ENCODE measurements at places on chromosomes 13 and 19.
A peak's percentile ranks its signal among the peaks of the same experiment; 100 is the strongest.

DNA sequence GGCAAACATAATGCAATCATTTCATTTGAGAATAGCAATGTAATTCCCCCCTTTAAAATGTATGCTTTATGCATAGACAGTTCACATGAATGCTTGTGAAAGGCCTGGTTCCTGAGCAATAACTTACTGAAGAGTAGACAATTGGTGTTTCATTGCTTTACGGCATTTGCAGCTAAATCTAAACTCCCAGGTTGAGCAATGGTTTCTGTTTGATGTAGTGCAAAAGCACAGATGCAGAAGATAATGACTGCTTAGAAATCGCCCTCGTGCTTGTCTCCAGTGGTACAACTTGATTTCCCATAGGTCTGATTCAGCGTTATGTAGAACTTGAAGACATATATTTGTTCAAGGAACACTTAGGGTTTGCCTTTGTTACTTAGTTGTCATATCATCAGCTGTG lies 1018.3 kb downstream of the DIAPH3 start:
- DNase-seq: no peak
- no peak overlapping the region for H3K4me3 ChIP-seq
- H3K27ac ChIP-seq: no peak overlapping the region
- no peaks in the 10 kb centered on the region for H3K27me3 ChIP-seq
- no peaks in the 10 kb centered on the region for H3K4me1 ChIP-seq

DNA sequence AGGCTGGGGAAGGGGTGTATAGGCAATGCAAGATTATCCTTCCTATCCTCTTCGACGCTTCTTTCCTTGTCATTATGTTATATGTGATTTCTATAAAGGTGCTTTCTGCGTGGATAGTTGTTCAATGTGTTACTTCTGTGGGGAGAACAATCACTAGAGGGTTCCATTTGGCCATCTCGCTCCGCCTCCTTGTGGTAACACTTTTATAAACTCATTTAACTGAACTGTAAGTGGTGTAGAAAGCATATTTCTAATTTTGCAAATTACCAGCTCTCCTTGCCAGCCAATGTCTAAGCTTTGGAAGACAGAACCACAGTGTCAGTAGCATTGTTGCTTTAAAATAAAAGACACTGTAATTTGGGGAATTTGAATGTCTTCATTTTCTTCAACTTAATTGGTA lies 1093.7 kb upstream of the MIR17HG start:
- H3K4me3 ChIP-seq: no peak overlapping the region
- no peak overlapping the region for H3K27ac ChIP-seq
- H3K36me3 ChIP-seq: no peaks in the 10 kb centered on the region
- H3K4me1 ChIP-seq: no peaks in the 10 kb centered on the region

GRCh38 chr19:2235381-2236063 lies 607 bp downstream of the PLEKHJ1 start:
- no peak for DNase-seq
- no peaks in the 10 kb centered on the region for H3K27me3 ChIP-seq
- peak overlapping the region; percentile 91 for H3K27ac ChIP-seq
- H3K4me3 ChIP-seq: peak overlapping the region; percentile 96
- H3K4me1 ChIP-seq: peaks cover 56% of the 10 kb centered on the region

DNA sequence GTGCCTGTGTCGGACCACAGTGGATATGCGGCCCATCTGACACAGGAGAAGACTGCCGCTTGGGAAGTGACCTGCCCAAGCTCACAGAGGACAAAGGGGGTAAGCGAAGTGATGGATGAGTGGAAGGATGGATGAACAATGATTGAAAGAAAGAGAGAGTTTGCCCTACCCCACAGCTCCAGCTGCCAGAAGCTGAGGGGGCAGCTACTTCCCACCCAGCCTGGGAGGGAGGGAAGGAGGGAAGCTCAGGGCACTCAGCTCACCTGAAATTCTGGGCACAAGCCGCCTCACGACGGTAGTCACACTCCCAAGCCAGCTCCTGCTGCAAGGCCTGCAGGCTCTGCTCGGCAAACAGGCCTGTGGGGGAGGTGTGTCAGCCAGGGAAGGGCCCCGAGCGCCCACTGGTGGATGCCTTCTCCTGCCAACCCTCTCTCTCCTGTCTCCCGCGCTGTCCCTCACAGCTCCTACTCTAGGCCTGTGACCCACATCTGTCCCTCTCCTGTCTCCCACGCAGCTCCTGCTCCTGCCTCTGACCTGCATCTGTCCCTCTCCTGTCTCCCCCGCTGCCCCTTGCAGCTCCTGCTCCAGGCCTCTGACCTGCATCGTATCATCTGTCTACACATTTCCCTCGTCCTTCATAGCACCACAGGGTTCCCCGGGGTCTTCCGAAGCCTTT lies 12.0 kb upstream of the NUMBL start:
- no peaks in the 10 kb centered on the region for H3K4me1 ChIP-seq
- no peak for DNase-seq
- peaks cover 26% of the 10 kb centered on the region for H3K36me3 ChIP-seq

DNA sequence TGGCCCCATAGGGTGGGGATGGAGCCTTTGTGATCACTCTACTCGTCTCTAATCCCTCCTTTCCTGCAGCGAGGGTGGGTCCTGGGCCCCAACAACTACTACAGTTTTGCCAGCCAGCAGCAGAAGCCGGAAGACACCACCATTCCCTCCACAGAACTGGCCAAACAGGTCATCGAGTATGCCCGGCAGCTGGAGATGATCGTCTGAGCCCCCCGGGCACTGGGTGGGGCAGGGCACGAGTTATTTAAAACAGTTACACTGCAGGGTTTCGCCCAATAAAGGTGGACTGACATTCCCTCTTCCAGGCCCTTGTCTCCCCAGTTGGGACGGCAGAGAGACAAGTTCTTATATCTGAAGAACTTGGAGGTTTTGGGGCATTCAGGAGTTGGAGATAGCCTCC lies 4.7 kb downstream of the GGN start:
- H3K36me3 ChIP-seq: peaks cover 65% of the 10 kb centered on the region
- H3K27me3 ChIP-seq: no peaks in the 10 kb centered on the region
- DNase-seq: no peak
- no peak overlapping the region for H3K4me3 ChIP-seq
- H3K4me1 ChIP-seq: peaks cover 12% of the 10 kb centered on the region

DNA sequence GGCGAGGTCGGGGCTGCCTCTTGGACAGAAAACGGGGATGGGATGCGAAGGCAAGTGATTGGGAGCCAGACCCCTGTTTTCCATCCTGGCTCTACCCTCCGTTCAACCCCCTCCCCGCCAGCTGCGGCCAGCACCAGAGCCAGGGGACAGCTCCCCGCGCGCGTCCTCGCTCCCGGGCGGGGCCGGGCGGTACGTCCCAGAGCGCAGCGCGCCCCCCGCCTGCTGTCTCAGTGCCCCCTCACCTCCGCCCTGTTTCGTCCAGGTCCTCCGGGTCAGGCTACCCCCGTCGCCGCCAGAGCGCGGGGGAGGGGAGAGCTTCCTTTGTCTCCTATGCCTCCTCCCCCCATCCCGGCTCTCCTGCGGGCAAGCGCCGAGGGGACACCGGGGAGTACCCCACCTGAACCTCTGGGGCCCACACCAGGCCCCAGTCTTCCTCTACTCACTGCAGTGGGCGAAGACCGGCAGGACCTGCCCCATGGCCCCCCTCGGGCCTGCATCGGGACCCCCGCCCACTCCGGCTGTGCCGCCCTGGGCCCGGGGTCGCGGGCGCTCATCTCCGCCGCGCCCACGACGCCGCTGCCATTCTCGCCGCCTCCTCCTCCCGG lies 396 bp downstream of the RTN2 start:
- DNase-seq: peak; percentile 47
- H3K4me1 ChIP-seq: peaks cover 34% of the 10 kb centered on the region
- peak overlapping the region; percentile 91 for H3K4me3 ChIP-seq
- H3K27me3 ChIP-seq: peaks cover 8% of the 10 kb centered on the region
- H3K27ac ChIP-seq: peak overlapping the region; percentile 90
- peaks cover 23% of the 10 kb centered on the region for H3K36me3 ChIP-seq

- peaks cover 5% of the 10 kb centered on the region for H3K4me1 ChIP-seq
- DNase-seq: no peak
- peak overlapping the region; percentile 36 for H3K4me3 ChIP-seq
- H3K27ac ChIP-seq: no peak overlapping the region
- peaks cover 86% of the 10 kb centered on the region for H3K27me3 ChIP-seq
Observed at GRCh38 chr19:53942001-53942786, 20.5 kb upstream of the CACNG8 start.

GRCh38 chr19:4800591-4801081 lies 9.1 kb downstream of the FEM1A start:
- no peaks in the 10 kb centered on the region for H3K27me3 ChIP-seq
- H3K4me1 ChIP-seq: peaks cover 13% of the 10 kb centered on the region
- no peak overlapping the region for H3K4me3 ChIP-seq
- H3K27ac ChIP-seq: no peak overlapping the region

DNA sequence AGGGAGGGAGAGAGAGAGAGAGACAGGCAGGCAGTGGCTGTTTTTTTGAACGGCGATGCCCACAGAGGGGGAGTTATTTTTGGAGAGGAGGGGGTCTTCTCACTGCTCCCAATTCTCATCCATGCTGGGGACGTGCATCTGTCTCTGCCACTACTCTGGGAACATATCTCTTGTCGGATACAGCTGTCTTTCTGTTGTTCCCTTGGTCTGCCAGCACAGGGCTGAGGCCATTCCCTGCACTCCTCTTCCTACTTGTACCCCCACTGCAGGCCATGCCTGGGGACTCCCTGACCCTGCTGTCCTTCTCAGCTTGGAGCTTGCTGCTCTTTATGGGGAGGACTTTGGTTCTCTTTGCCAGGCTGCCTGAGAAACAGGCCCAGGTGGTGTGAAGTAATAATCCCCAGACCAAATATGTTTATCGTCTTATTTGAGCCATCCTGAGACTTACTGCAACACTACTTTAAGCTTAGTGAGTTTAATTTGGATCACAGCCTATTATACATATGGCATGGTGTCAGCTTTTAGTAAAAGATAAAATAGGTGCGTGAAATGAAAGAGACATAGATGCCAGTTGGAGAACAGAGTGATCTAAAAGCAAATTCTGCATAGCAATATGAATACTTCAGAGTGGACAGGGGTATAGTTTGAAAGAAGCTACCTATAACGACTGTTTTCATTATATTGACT lies 19.1 kb downstream of the LRCH1 start:
- H3K27ac ChIP-seq: no peak overlapping the region
- no peak overlapping the region for H3K4me3 ChIP-seq
- peaks cover 2% of the 10 kb centered on the region for H3K36me3 ChIP-seq
- H3K4me1 ChIP-seq: peaks cover 28% of the 10 kb centered on the region
- H3K27me3 ChIP-seq: no peaks in the 10 kb centered on the region

DNA sequence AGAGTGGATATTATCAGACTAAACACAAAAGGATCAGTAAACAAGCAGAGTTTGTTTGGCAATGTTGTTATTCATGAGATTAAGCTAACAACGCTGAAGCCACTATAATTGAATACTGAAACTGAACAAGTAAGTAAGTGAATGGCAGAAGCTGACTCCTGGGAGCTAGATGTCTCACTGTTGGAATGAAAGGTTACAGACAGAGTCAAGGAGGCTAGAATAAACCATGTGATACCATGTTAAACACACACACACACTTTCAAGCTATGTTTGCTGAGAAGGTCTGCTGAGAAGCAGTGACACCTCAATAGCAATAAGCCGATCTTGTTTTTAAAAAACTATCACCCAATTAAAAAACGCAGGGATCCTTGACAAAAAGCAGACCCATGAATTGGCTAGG lies 1609.4 kb upstream of the MIR17HG start:
- DNase-seq: no peak
- H3K4me3 ChIP-seq: no peak overlapping the region
- H3K27ac ChIP-seq: no peak overlapping the region
- H3K4me1 ChIP-seq: no peaks in the 10 kb centered on the region
- H3K27me3 ChIP-seq: no peaks in the 10 kb centered on the region

DNA sequence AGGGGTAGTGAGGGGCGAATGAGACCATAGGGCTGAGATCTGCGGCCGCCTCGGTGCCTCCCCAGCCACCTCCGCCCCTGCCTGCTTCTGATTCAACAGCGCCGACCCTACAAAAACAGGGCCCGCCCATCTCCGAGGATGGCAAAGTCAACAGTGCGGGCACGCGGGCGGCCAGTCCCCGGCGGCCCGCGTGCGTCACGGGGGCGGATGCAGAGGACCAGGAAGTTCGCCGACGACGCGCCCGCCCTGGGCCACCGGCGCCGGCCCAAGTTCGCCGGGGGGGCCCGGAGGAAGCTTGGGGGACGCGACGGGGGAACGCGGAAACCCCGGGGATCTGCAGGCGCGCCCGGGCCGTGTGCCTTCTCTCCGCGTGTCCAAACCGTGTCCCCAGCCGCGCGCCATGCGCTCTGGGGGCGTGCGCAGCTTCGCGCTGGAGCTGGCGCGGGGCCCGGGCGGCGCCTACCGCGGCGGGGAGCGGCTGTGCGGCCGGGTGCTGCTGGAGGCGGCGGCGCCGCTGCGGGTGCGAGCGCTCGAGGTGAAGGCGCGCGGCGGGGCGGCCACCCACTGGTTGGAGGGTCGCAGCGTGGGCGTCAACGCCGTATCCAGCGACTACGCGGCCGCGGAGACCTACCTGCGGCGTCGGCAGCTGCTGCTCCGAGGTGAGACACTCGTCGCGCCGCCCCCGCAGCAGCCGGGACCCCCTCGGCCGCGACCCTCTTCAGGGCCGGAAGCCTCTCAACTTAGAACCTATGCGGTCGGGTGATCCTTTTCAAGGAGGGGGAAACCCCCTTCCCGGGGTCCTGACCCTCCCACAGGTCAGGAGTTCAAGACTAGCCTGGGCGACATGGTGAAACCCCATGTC lies 6.8 kb upstream of the ARRDC2 start:
- peaks cover 51% of the 10 kb centered on the region for H3K36me3 ChIP-seq
- peak overlapping the region; percentile 88 for H3K27ac ChIP-seq
- peaks cover 17% of the 10 kb centered on the region for H3K4me1 ChIP-seq

DNA sequence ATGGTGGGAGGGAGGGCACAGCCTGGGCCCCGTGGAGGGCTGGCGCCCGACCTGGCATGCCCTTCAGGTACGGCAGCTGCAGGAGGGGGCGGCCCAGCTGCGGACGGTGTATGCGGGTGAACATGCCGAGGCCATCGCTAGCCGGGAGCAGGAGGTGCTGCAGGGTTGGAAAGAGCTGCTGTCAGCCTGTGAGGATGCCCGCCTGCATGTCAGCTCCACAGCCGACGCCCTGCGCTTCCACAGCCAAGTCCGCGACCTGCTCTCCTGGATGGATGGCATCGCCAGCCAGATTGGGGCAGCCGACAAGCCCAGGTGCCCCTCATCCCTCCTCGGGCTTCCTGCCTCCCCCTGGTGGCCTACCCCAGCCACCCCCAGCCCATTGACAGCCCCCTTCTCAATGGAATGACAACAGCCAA lies 16.6 kb upstream of the SHKBP1 start:
- no peak overlapping the region for H3K27ac ChIP-seq
- H3K27me3 ChIP-seq: peaks cover 81% of the 10 kb centered on the region
- H3K36me3 ChIP-seq: no peaks in the 10 kb centered on the region
- no peaks in the 10 kb centered on the region for H3K4me1 ChIP-seq

DNA sequence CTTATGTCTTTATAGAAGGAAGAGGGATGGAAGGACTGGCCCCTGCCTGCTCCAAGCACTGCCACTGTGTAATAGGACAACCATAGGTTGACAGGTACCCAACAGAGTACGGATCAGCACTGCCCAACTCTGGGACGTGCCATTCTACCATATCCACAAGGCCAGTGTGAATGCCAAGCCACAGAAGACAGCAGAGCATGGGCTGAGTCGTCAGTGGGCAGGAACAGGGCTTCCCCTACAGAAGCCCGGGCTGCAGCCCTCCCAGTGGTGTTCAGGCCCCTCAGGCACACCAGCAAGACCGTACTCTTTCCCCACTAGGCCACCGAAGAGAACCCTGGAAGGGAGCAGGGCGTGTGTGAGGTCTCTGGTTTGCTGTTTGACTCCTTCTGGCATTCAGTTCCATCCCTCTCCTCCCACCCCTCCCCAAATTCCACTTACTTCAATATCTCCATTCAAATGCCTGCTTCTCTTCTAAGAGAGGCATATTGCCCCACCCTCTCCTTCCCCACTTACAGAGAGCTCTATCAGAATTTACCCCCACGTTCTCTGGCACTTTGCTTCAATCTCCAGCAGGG lies 209.4 kb downstream of the FOXO1 start:
- no peaks in the 10 kb centered on the region for H3K27me3 ChIP-seq
- H3K4me1 ChIP-seq: peaks cover 5% of the 10 kb centered on the region
- no peak for DNase-seq
- H3K4me3 ChIP-seq: no peak overlapping the region
- H3K36me3 ChIP-seq: no peaks in the 10 kb centered on the region
- peak overlapping the region; percentile 49 for H3K27ac ChIP-seq

Data from effector memory CD8-positive, alpha-beta T cell (primary cell).